NCI-H524 treated with DMSO at 0.1 percent for 48 hours (cell line): ENCODE measurements at places on chromosomes 4 and X.

GRCh38 chr4:32417113-32417704, 1697.0 kb downstream of the PCDH7 start:
- no peak for DNase-seq

GRCh38 chr4:70681704-70682103, 6.6 kb upstream of the UTP3 start:
- no peak for DNase-seq

DNA sequence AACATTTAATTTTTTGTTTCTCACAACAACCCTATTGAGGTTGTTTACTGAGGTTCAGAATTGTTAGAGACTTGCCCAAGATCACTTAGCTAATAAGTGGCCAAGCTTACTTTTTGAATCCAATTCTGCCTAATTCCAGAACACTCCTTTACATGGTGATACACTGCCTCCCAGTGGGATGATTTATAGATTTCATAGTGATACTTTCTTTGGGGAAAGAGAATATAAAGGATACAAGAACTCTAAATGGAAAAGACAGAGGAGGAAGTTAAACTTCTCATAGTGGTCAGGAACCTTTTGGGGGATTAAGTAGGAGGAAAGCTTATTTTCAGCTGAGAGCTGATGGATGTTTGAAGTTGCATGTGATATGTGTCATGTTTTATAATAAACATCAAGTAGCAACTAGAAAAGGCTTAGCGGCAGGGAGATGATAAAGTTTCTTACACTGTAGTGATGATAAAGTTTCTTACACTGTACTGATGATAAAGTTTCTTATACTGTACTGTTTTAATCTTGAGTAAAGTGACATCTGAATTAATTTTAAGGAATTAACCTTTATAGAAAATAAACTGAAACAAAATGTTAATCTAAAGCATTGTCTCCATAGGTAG, 15.3 kb downstream of the STAG2 start:
- DNase-seq: peak; percentile 22

DNA sequence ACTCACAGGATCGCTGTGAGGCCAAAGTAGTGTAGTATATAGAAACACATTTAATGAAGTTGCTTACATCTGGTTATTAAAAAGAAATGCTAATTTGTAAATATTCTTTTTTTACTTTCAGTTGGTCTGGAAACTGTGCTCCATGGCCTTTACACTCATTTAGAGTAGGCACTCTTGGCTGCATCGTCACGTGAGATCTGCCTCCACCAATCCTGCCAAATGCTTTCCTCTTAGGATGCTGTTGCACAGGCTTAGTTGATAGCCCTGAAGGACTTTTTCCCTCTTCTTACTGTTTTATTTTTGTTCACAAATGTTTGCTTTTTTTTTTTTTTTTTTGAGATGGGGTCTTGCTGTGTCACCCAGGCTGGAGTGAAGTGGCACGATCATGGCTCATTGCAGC, 6.3 kb downstream of the CPE start:
- no peak for DNase-seq

DNA sequence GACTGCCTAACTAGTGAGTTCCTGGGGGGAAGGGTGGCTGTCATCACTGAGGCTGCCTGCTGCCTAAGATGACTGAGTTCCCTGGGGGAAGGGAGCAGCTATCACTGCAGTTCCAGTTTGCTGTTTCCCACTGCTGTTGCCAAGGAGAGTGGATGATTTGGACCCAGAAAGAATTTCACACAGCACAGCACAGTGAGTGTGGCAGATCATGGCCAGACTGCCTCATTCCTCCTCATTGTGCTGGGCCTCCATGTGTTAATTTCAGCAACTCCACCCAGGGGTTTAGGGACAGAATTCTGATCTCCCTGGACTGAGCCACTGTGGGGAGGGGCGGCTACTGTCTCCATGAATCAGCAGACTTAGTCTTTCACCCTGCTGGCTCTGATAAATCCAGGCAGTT, 125.0 kb downstream of the TEX13C start:
- no peak for DNase-seq

- DNase-seq: no peak
Observed at GRCh38 chr4:155367608-155368007, 9.2 kb downstream of the MAP9 start.

GRCh38 chr4:128355305-128355704, 67.7 kb upstream of the PGRMC2 start:
- no peak for DNase-seq

DNA sequence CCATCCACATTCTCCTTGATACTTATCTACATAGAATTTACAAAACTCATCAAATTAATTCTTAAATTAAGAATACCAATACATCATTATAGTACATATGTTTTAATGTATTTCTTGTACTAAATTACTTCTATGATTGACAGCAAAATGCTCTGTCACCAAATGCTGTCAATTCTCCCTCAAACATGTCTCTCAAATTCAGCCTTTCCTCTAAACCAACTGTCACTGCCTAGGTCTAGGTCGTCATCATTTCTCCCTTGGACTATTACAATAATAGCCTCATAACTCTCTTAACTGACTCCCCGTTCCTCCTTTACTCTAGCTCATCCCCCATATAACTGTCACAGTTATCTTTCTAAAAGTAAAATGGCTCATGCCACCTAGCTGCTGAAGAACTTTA, 279.7 kb upstream of the FSTL5 start:
- no peak for DNase-seq

GRCh38 chrX:148310426-148311165, 189.8 kb upstream of the AFF2 start:
- no peak for DNase-seq

- no peak for DNase-seq
Observed at GRCh38 chrX:2538031-2538757, 37.4 kb upstream of the DHRSX start.

- DNase-seq: no peak
Observed at GRCh38 chr4:80215449-80216052, 18.2 kb downstream of the PRDM8 start.

DNA sequence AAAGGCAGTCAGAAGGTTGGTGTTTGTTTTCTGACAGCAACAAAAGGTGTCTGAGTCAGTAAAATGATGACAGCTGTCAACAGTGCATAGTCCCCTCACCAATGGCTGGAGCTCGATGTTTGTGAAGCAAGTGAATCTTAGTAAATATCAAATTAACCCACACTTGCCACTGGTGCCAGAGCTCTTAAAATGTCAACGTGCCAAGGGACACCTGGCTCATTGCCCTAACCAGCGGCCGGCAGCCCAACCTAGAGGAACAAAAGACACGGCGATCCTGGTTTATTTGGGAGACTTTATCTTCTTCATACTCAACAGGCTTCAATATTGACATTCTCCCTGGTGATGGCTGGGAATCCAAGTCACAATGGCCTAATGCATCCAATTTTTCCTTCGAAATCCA, 143.4 kb downstream of the CPEB2 start:
- DNase-seq: no peak

DNA sequence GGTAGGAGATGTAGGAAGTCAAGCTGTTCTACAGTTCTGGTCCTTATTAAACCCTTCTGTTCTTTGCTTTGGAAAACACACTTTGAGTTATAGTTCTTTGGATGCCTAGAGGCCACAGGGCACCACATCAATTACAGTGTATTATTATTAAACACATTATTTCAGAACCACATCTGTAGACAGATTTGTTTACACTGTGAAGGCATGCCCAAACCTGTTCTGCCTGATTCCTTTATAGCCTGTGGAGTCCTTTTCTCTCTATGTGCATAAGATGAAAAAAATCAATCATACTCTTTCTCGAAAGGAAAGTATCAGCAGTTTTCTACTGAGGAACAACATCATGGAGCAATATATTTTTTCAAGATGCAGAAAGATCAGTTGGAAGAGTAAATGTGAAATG, 371.3 kb upstream of the INTU start:
- DNase-seq: no peak

GRCh38 chr4:143435955-143436354, 77.5 kb upstream of the SMARCA5 start:
- no peak for DNase-seq

GRCh38 chr4:128279624-128280225, 7.9 kb downstream of the PGRMC2 start:
- no peak for DNase-seq

DNA sequence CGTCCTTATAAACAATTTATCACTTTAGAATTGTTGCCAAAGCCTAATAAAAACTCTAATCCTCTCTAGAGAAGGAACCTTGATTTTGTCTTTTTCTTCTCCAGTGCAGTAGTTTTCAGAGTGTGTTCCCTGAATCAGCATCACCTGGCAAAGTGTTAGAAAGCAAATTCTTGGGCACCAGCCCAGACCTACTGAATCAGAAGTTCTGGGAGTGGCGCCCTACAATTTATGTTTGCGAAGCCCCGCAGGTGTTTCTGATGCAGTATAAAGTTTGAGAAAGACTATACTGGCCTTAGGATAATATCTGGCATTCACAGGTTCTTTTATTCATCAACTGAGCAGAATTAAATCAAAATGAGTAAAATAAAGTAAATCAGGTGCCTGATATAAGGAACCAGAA, 645.8 kb upstream of the ATOH1 start:
- no peak for DNase-seq

- DNase-seq: peak; percentile 12
Observed at GRCh38 chr4:34720571-34720970, 1523.7 kb downstream of the ARAP2 start.

- DNase-seq: no peak
Observed at GRCh38 chrX:2589186-2590020, 88.6 kb upstream of the DHRSX start.

- no peak for DNase-seq
Observed at GRCh38 chr4:183185018-183185417, 86.0 kb downstream of the WWC2 start.

DNA sequence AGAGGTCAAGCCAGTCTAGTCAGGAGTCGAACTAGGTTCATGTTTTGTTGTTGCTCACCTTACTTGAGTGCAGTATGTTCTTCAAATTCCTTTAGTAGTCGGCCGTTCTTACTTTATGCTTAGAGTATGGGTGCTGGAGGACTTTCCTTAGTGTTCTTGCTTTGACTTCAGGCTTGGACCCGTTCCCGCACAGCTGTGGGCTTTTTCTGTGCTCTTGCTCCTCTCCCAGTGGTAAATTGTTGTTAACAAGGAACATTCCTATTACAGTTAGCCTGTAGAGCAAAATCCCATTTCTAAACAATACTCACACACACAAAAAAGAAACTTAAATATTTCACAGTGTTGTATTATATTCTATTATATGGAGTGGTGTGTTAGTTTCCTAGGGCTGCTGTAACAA, 113.5 kb downstream of the RAP1GDS1 start:
- no peak for DNase-seq

- DNase-seq: no peak
Observed at GRCh38 chrX:816411-816810, 185.8 kb downstream of the SHOX start.

DNA sequence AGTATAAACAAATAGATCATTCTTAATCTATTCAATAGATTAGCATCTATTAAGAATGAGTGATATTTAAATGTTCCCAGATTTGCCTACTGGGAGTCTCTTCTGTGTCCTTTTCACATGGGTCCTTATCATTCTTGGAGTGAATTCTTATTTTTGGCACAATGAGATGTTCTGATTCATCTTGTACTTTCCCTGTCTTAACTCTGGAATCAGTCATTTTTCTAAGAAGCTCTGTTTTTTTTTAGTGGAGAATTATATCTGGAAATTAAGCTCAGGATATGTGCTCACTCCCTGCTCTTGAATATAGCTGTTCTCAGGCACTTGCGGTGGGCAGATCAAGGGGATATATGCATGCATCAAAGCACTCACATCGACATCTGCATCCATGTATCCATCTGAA, 625.3 kb upstream of the HS3ST1 start:
- no peak for DNase-seq

GRCh38 chr4:152072906-152073305, 312.1 kb upstream of the GATB start:
- DNase-seq: no peak

- DNase-seq: no peak
Observed at GRCh38 chr4:1713003-1713851, 1.1 kb upstream of the SLBP start.

GRCh38 chr4:26268246-26268645, 52.6 kb upstream of the RBPJ start:
- no peak for DNase-seq

DNA sequence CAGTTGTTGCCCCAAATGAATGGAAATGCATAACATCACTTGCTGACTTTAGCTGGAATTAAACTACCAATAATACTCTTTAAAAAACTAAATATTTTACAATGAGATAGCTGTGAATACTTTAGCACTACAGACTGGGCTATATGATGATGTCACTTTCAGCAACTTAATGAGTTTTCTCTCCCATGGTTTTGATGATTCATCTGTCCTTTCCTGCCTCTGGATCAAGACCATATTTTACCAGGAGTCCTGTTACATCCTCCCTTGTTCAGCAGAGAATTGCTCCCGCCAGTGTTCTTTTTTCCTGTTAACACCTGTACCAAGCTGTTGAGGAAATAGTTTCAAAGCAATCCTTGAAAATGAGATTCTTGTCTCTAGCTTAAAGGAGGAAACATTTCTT, 543.0 kb downstream of the SPRY1 start:
- no peak for DNase-seq

GRCh38 chr4:123555233-123555806, 158.7 kb downstream of the SPRY1 start:
- DNase-seq: no peak

DNA sequence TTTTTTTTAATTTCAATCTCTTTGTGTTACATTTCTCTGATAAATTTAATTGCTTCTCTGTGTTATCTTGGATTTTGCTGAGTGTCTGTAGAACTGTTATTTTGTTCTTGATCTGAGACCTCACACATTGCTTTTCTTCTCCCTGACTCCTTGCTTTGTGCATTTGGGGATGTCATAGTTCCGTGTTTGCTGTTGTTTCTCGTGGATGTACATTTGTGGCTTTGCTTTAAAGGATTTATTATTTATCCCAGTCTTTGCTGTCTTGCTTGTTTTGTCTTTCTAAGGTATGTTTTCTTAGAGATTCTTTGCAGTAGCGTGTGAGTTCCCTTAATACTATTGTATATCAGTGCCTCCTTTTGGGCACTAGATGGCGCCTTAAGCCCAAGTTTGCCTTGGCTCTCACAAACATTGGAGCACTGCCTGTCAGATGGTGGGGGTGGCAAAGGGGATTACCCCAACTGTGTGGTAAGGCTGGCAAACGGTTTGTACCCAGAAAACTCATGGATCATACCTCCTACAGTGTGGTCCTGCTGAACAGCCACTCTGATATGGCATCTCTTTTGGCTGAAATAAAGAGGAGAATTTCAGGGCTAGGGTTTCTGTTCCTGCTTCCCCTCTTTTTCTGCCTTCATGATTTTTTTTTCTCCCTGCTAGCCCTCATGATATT, 96.4 kb downstream of the PGRMC2 start:
- DNase-seq: peak; percentile 15

DNA sequence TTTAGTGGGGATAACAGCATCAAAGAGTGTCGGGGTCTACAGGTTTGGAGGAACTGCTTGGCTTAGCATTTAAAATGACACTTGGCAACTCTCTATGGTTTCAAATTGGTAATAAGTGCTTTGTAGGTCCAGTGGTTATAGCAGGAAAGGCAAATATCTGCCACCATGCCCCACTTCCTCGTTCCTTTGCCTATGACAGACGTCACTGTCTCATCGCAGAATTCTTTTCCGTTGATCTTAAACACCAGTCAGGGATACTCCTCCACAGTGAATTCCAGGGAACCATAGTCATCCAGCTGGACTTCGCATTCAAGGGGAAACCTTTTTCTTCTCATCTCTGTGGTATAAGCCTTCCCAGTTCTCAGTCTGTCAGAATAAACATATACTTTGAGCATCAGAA, 319.1 kb downstream of the GPAT3 start:
- DNase-seq: no peak
